ENCODE measurements at places on chromosomes 2 and 18.

GRCh38 chr2:7430869-7431641, 513.8 kb downstream of the RNF144A start:
- DNase-seq, result no peak

GRCh38 chr18:24488824-24489493, 28.5 kb downstream of the HRH4 start:
- peak; percentile 46 for DNase-seq

DNA sequence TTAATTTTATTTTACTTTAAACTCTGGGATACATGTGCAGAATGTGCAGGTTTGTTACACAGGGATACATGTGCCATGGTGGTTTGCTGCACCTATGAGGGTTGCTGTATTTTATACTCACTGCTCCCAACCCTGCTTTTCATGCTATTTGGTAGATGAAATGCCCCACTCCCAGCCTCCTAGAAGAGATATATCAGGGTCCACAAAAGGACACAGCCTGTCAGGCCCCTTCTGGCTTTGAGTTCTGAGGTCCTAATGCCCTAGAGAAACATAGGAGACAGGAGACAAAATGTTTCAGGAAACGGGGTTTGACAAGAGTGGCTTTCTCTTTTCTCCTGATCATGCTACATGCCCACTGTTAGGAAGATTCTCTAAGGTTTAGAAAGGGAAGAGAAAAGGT, 27.1 kb upstream of the SOX11 start:
- DNase-seq, result no peak

DNA sequence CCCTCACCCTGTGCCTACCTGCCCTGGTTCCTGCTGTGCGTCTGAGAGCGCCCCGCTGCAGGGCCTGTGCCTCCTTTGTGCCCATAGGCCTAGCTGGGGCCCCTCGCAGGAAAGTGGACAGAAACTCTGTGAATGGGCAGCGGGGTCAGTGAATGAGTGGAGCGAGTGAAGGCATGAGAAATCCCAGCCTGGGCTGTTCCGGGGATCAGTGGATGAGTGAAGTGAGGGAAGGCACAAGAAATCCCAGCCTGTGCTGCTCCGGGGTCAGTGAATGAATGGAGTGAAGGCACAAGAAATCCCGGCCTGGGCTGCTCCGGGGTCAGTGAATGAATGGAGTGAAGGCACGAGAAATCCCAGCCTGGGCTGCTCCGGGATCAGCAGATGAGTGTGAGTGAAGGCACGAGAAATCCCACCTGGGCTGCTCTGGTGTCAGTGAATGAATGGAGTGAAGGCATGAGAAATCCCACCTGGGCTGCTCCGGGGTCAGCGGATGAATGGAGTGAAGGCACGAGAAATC, 2.0 kb downstream of the COLEC11 start:
- DNase-seq, result no peak

GRCh38 chr18:31612124-31612523, 20.4 kb downstream of the TTR start:
- DNase-seq, result peak; percentile 68

- DNase-seq, result no peak
These were observed 224.5 kb downstream of the CCDC102B start for GRCh38 chr18:69022426-69022825.

DNA sequence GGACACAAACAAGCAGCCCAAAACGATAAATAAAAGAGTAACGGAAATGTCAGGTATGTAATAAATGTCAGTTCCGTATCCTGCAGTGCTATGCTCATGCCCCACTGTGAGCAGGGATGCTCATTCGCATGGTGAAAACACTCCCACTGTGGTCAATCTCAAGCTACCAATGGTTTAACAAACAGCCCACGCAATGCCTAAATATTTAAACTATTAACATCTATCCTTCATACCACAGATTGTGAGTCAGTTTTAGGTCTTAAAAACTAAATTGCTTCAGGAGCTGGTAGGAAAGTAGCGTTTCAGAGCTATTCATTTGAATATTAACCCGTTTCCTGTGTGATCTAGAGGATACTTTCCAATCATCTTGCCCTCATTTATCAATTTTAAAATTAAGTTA, 207.4 kb downstream of the TCF4 start:
- no peak for DNase-seq

DNA sequence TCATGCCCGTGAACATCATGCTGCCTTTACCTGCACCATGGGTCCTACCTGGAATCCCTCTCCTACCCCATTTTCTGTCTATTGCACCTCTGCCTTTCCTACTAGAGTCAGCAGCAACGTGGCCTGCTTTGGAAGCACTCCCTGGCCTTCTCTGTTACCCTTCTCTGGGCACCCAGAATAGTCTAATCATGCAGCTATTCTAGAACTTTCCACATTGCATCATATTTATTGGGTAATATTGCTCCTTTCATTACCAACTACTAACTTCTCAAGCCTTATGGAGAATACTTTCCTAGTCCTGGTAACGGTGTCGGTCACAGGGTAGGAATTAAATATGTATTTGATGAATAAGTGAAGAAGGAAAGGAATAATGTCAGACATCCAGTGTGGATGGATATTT, 33.3 kb upstream of the CREG2 start:
- DNase-seq, result no peak

DNA sequence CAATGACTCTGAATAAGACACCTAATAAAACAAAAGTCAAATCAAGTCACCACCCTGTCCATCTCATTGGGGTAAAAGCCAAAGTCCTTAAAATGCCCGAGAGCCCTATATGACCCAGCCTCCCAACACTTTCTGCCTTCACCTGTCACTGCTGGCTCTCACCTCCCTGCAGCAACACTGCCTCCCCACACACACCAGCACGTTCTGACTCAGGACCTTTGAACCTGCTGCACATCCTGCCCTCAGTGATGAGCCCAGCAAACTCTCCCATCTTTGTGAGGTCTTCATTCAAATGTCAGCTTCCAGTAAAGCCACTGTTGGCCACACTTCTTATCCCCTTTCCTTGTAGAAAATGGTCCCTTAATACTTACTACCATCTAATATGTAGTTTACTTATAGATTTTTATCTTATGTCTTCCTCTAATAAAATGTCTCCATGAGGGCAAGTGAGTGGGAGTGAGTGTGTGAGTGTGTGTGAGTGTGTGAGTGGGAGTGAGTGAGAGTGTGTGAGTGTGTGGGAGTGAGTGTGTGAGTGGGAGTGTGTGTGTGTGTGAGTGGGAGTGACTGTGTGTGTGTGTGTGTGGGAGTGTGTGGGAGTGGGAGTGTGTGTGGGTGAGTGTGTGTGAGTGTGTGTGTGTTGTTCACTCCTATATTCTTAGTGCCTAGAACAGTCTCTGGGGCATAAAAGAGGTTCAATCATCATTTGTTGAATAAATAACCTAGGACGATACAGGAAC, 504.7 kb downstream of the EIPR1 start:
- no peak for DNase-seq

- no peak for DNase-seq
These were observed 111.6 kb downstream of the DTNA start for GRCh38 chr18:34821669-34822210.

Data from A172 (cell line).